ENCODE measurements at places on chromosomes 2 and 18.

DNA sequence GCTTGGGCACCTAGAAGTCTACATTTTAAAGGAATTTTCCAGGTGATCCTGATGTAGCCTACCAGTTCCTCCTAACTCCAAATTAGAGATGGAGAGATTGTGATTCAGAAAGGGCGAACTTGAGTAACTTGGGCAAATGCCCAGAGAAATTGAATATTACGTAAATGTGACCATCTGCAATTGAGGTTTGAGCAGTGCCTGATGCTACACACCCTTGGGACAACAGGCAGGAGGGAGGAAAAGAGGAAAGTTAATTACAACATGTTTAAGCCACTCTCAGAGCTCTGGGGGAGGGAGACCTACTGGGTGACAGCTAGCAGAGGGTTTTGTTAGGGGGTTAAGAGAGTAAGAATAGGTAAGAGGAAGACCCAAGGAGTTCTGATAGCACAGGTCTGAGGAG lies 208.9 kb downstream of the LPIN1 start:
- peak; percentile 18 for DNase-seq

DNA sequence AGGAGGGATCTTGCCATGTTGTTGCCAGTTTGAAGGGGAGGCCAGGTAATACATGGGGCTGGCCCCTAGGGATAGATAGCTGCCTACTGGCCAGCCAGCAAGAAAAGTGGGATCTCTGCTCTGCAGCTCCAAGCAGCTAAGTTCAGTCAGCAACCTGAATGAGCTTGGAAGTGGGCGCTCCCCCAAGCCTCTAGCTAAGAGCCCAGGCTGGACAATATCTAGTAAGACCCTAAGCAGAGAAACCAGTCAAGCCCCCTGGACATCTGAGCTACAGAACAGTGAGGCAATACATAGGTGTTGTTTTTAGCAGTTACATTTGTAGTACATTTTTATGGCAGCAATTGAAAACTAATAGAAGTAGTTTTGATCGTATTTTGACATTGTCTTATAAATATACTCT lies 409.8 kb upstream of the SMIM21 start:
- no peak for DNase-seq

DNA sequence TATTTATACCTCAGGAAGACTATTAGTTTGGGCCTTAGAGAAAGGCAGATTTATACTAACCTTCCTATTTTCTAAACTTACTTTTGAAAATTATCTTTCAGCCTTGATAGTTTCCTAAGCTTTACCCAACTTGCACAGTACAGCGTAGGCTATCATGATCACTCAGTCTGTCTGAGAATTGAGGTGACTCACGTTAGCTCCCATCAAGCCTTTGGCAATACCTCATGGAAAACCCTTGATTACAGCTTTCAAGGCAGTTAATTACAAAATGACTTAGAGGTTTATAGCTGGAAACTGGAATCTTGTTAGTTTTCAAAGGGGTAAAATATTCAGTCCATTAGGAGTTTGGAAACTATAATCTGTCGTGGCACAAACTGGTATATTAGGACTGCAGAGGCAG lies 26.4 kb upstream of the ARMC9 start:
- DNase-seq = peak; percentile 64

DNA sequence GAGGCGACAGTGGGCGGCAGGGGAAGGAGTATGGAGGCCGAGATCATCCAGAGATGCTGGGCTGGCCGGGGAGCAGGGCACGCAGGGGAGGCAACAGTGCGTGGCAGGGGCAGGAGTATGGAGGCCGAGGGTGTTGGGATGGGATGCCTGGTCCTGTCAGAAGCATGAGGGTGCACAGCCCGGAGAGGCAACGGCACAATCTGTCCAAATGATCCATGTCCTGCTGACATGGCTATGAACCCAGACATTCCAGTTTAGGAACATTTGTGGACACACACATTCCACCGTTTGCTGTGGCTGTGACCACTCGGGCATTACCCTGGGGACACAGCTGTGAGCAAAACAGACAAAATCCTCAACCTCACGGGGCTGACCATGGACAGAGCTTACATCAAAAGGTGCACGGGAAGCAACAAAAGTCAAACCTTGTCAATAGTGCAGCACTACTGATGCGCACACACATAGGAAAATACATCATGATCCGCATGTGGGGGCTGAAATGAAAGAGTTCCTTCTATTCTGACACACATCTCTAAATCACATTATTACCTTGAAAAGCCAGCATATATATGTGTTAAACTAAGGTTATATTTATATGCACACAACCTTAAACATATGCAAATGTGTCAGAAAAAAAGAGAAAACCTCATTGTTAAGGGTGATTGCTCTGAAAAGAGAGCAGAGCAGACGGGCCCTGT lies 144.0 kb upstream of the GPC1 start:
- DNase-seq = no peak

DNA sequence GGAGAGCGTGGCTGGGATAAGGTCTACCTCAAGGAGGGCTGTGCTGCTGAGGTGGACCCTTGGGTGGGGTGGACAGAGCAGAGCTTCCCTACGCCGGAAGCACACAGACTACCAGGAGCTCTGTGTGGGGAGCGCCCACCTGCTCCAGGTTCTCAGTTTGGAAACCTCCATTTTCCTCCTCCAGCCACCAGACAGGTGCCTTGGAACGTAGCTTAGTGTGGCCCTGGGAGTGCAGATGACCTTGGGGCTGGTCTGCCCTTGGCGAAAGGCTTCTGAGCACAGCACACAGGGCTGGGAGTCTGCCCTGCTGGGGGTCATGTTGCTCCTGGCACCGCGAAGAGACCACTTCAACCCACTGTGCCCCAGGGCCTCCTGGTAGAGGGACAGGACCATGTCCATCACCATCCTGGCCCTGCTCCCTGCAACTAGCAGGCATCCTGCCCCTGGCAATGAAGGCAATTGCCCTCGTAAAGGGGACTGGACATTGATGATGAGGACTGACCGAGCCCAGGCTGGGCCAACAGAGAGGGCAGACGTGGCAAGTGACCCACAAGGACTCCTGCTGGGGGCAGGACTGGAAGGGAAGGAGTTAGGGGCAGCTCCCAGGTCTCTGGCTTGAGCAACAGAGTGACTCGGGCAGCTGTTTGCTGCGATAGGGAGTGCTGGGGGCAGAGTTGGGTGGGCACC lies 214.7 kb downstream of the CYP26B1 start:
- DNase-seq = no peak

DNA sequence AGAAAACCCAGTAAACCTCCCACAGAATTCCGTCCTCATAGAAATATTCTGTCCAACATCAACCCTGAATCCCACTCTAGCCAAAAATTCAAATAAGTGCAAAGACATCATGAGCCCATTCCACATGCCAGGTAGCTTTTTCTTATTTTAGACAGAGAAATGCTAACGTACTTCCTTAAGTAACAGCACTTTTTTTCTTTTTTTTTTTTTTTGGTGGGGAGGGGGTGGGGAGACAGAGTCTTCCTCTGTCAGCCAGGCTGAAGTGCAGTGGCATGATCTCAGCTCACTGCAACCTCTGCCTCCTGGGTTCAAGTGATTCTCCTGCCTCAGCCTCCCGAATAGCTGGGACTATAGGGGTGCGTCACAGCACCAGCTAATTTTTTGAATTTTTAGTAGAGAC lies 45.5 kb downstream of the ANKRD44 start:
- no peak for DNase-seq

- DNase-seq = no peak
These were observed 215.9 kb downstream of the SEPTIN10 start for GRCh38 chr2:109397893-109398292.
